ENCODE measurements at places on chromosomes 2 and 18. TPM values are rescaled to one million over a fixed set of nuclear protein-coding genes. Genes with fewer than 3 reads are reported as not detected.

DNA sequence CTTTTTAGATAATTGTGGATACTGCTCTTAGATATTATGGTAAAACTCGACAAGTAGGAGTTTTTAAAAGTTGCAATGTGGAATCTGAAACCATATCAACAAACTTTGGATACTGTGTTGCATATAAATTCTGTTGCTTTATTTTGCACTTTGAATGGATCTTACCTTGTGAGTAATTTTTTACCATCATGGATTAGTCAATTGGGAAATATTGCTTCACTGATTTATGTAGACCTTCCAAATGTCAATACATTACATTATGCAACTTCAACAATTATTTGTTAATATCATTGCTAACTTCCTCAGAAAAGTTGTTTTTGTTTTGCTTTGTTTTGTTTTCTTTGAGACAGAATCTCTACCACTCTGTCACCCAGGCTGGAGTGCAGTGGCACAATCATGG lies 102.0 kb upstream of the SLC38A11 start:
- no peak for DNase-seq

DNA sequence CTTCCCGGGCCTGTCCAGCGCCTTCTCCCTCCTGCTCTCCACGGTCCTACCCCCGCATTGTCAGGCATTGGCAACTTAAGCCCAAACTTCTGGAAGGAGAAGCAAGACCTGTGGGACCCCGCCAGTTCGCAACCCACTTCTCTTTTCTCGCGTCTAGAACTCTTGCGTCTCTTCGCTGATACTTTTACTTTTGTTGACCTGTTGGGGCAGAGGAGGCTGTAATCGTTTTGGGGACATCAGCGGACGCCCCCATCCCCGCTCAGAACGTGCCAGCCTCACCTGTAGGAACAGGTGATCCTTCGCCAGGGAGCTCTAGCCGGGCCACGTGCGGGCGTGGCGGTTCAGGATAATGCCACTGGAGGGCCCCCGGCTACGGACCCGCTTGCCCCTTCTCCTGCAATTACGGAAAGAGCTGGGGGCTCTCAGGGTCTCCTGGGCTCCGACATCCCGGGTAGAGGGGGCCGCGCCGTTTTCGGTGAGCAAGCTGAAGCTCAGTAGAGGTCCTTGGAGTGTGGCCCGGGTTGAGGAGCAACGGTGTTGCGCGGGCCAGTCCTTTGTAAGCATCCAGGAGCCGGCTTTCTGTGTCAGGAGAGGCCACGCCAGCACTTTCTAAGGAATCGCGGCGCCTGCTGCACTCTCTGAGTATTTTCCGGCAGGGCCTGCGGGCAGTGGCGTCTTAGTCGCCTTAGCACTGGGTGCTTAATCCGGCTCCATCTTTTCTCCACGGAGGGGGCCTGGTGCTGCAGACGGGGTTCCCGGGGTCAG lies 1.6 kb downstream of the MTCL1 start:
- peak; percentile 34 for DNase-seq

- no peak for DNase-seq
Measured at GRCh38 chr2:159077869-159078268, 109.4 kb downstream of the TANC1 start.

DNA sequence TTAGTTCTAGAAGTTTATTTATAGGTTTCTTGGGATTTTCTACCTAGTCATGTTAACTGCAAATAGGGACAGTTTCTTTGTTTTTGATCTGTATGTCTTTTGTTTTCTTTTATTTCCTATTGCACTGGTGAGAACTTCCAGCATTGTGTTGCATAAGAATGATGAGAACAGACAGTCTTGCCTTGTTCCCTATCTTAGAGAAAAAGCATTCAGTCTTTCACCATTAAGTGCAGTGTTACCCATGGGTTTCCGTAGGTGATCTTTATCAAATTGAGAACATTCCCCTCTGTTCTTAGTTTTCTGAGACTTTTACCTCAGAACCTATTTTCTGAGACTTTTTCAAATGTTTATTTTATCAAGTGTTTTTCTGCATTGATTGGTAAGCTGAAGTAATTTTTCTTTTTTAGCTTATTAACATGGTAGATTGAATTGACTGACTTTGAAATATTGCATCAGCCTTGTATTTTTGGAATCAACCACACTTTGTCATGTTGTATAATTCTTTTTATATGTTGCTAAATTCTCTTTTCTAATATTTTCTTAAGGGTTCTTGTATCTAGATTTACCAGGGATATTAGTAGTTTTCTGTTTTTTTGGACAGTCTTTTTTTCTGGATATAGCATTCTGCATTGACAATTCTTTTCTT lies 17.2 kb downstream of the MFSD6 start:
- DNase-seq, result no peak

DNA sequence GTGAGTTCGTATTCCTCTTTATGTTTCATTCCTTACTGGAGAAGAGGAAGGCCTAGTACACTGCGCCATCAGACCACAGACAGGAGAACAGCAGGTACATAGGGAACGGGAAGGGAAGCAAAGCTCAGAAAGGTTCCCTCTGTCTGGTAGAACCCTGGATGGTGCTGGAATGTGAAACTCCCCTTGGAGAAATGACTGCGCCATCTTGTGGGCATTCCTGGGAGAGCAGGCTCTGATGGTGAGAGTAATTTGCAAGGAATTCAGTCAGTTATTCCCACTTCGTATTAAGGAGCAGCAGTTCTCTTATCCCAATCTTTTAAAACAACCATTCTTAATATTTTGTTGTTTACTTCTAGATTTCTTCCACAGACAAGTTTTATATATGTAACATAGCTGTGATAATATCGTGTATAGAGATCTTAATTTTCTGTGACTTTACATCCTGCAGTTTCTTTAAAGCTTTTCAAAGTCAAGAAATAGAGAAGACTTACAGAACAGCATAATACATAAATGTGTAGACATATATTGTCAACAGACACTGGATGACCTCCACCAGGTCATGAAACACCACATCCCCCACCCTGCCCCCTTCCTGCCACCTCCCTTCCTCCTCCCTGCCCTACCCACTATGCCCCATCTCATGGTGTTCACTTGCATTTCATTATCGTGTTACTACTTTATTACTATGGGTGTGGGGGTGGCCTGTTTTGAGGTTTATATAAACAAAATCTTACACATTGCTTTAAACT lies 83.9 kb downstream of the ARHGEF4 start:
- peak; percentile 79 for DNase-seq

- DNase-seq, result no peak
Measured at GRCh38 chr2:165681841-165682240, 112.2 kb downstream of the GALNT3 start.

Gene SAG
- total RNA-seq, result 0.82 TPM

Gene ALLC
- under 0.01 TPM for total RNA-seq

Gene SUCLG1
- total RNA-seq, result 72.6 TPM

Gene LRRC30
- not detected for total RNA-seq

Gene GAREM1
- total RNA-seq, result 35.9 TPM

Gene SPATS2L
- 40.8 TPM for total RNA-seq

Gene HK2
- total RNA-seq, result 3.7 TPM

Gene CHRNG
- total RNA-seq, result not detected

Data from frontal cortex (tissue), 4 donors.